RPMI8226 (cell line): ENCODE measurements at places on chromosomes 12 and 14.

- DNase-seq = no peak
Observed at GRCh38 chr12:112686373-112686772, 105.2 kb upstream of the RPH3A start.

GRCh38 chr14:92846162-92846897 lies 52.2 kb downstream of the GOLGA5 start:
- DNase-seq = no peak

DNA sequence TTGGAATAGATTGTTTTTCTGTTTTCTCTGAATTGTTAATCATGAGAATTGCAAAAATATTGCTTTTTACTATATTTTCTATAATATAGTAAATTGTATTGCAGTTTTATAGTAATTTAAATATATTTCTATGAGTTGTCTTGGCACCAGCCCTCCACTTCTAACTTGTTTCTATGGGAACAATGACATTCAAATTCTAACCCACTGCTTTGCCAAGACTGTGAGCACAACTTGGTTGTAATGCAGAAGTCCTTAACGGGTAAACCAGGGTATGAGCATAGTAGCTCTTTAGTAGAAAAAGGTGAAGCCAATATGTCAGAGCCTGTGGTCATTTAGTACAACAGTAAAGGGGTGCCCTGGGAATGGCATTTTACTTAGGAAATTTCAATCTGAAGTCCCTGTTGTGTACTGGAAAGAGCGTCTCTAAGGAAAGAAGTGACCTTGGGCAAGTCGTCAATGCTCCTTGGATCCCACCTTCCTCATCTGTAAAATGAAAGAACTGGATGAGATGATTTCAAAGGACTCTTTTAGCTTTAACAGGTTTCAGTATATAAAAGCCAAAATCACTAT lies 283.3 kb downstream of the ATP23 start:
- no peak for DNase-seq

GRCh38 chr14:35052637-35053036 lies 6.6 kb downstream of the FAM177A1 start:
- no peak for DNase-seq

DNA sequence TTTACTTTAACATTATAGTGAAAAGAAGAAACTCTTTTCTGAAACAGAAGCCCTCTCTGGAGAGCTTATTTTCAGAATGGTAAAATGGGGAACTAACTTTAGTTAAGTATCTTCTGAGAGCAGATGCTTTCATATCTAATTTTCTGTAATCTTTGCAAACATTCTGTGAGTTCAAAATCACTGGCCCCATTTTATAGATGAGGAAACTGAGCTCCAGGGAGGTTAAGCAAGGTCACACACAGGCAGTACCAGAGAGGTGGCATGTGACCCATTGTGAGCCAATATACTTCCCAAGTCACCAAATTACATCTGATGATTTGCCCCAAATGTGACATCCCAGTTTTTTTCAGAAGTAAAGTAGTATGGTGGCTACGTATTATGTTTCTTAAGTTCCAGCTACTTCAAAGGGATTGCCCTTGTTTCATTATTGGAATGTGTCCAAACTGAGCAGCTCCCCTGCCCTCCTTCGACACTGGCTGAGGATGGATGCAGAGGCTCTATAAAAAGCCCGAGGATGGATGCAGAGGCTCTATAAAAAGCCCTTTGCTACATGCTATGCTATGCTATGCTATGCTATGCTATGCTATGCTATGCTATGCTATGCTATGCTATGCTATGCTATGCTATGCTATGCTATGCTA lies 36.2 kb upstream of the NUDT4 start:
- no peak for DNase-seq

DNA sequence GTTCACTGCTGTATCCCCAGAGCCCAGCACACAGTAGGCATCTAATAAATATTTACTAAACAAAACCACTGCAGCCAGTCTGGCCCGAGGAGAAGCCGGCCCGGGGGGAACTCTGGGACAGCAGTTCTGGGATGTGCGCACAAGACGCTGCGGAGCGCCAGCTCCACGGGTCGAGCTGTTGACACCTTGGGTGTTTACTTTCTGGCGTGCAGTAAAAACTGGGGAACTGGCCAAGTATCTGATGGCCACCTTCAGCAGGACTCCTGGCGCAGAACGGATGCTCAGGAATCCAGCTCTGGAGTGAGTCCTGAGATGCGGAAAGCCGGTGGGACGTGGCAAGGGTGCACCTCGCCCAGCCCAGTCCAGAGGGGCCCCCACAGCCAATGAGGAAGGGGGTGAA lies 65.6 kb downstream of the NCOR2 start:
- DNase-seq = no peak

DNA sequence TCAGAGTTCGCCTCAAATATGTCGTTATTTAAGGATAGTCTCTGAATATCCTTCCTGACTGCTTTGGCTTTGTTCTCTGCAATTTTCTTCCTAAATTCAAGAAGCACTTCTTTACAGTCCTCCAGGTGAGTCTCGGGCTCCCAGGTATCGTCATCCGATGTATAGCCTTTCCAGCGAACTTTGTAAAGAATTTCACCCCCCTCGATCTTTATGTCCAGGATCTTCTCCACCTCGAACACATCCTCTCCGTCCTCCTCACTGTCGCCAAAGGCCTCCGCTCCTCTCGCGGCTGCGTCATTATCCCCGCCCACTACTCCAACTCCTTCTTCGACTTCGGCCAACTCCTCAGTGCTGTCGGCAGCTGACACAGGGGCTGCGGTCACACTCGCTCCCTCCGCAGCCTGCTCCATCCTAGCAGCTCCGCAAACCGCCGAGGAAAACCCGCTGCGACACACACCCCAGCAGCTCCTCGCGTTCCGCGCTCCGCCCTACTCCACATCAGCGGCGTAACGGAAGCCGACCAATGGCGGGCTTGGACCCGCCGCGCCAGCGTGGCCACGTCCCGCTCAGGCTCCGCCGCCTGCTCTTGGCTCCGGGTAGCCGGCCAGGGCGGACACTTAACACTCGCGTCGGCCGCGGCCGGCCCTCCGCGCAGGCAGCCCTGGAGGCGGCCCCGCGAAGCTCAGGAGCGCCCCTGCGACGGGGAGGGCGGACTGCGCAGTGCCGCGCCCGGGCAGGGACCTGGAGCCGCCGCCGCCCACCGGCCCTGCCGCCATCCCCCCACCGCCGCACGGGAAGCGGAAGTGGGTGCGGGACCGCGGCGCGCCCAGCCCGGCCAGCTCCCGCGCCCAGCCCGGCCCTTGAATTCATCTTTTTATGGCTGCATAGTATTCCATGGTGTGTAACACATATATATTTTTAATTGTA lies 4.1 kb downstream of the CD163L1 start:
- no peak for DNase-seq

DNA sequence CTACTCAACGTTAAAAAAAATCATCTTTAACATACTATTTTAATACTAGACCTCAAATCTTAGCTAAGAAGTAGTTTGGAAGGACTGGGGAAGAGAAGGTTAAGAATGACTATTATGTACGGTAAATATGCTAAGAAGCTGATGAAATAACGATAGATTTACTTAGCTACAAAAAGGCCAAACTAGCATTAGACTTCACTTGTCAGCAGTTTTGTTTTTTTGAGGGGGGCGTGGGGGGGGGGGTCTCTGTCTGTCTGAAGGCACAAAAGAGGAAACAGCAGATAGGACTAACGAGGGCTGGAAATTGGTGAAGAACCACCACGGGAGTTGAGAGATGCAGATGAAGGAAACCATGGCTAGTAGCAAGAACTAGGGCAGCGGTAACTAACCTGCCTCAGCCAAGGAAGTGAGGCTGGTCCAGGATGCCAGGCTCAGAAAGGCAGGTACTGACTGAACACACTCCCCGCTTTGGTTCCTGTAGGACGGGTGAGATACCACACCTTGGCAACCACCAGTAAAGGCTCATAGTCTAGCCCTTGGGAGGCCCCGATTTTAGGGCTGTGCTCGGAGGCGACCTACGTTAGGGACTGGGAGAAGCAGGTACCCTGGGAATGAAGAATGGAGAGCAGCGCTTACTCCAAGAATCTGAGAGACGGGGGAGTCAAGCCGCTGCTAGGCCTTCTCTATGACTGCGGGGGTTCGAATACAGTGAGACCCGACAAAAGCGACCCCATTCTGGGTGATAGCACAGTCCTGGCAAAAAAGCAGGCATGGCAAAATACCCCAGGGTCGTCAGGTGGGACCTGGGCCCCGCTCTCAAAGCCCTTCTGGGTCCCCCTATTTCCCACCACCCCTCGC lies 675 bp downstream of the NEDD8 start:
- no peak for DNase-seq

DNA sequence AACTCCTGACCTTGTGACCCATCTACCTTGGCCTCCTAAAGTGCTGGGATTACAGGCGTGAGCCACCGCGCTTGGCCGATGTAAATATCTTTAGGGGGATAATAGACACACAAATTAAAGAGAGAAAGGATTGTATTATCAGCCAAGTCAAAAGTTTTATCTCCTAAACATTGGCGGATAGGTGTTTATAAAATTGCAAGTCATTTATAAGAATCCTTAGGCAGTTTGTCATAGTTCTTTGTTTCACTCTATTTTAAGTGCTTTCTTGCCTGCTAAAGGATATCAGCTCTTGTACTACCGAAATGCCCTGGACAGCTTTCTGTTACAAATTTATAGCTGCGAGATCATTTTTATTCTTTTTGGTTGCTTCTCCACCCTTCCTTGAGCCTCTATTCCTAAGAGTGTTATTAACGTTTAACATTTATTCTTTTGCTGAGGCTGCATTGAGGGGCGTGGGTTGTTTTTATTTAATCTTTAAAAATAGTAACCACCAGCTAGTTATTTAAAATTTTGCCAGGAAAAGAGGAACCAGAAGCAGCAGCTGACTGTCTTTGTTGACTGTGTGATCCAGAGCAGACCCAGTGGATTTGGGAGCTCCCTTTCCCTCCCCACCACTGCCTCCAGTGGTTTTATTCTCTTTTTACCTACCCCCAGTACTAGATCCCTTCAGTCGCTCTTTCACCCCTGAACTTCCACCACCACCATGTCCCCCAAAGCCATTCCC lies 106.4 kb downstream of the DIP2B start:
- DNase-seq = no peak

DNA sequence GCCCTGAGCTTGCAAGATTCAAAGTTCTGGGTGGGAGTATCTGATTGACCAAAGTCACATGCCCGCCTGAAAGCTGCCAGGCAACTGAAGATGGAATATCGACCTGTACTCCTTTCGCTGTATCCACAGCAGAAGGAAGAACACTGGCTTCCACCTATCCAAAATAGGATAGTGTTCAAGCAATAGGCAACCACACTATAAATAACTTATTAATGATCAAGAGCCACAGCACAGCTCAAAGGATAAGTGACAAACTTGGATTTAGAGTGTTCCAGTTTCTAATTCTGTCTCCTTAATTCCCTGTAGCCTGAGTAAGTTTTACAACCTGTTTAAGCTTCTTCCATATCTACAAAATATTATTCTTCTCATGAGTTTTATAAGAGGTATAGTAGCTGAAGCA lies 89.9 kb downstream of the TAOK3 start:
- no peak for DNase-seq

DNA sequence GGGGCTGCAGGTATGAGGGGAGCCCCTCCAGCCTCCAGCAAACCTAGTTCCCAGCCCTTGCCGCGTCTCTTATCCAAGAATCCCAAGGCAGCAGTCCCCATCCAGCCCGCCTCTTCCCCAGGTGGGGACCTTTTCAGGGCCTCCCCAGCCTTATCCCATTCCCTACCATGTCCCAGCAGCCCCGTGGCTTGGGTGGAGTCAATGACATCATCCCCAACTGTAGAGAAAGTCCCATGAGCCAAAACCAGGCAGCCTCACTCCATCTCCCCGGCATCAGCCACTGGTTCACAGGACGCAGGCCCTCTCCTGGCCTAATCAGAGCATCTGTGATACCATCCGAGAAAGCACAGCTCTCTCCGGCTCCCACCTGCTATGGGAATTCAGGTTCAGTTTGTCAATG lies 131.0 kb downstream of the NCOR2 start:
- DNase-seq = no peak
